ENCODE measurements at places on chromosomes 2 and 18. TPM values are rescaled to one million over a fixed set of nuclear protein-coding genes. Genes with fewer than 3 reads are reported as not detected.

The UGT1A5 gene
- total RNA-seq: not detected

The OTOF gene
- total RNA-seq: 1.6 TPM

The AKAIN1 gene
- total RNA-seq: not detected

The FOXD4L1 gene
- total RNA-seq: 0.68 TPM

The ARHGEF4 gene
- total RNA-seq: not detected

The IGFBP5 gene
- total RNA-seq: 54.7 TPM

The GPR17 gene
- total RNA-seq: 0.23 TPM

- H3K27ac ChIP-seq: peak overlapping the region; percentile 63
- H3K4me3 ChIP-seq: no peak overlapping the region
- H3K36me3 ChIP-seq: no peaks in the 10 kb centered on the region
- no peak for DNase-seq
These were observed 34.9 kb downstream of the GPD2 start for GRCh38 chr2:156470975-156471583.

- H3K36me3 ChIP-seq: no peaks in the 10 kb centered on the region
- peak overlapping the region; percentile 67 for H3K27ac ChIP-seq
- no peaks in the 10 kb centered on the region for H3K27me3 ChIP-seq
- DNase-seq: no peak
- H3K4me3 ChIP-seq: no peak overlapping the region
These were observed 61.1 kb upstream of the ACYP2 start for GRCh38 chr2:54054271-54054670.

DNA sequence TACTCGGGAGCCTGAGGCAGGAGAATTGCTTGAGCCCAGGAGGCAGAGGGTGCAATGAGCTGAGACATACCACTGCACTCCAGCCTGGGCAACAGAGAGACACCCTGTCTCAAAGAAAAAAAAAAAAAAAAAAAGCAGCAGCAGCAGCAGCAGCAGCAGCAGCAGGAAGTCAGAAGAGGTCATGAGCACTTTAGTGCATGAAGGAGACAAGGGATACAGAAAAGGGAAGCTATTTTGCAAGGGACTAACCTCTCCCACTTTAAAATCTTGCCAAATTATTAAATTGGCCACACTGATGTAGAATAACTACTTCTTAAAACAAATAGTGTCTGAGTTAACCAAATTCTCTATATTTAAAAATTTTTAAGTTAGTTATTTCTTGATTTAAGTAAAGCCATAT is 113.4 kb upstream of the PDE1A start:
- H3K4me1 ChIP-seq: no peaks in the 10 kb centered on the region
- no peaks in the 10 kb centered on the region for H3K27me3 ChIP-seq
- no peak for DNase-seq
- no peaks in the 10 kb centered on the region for H3K36me3 ChIP-seq

DNA sequence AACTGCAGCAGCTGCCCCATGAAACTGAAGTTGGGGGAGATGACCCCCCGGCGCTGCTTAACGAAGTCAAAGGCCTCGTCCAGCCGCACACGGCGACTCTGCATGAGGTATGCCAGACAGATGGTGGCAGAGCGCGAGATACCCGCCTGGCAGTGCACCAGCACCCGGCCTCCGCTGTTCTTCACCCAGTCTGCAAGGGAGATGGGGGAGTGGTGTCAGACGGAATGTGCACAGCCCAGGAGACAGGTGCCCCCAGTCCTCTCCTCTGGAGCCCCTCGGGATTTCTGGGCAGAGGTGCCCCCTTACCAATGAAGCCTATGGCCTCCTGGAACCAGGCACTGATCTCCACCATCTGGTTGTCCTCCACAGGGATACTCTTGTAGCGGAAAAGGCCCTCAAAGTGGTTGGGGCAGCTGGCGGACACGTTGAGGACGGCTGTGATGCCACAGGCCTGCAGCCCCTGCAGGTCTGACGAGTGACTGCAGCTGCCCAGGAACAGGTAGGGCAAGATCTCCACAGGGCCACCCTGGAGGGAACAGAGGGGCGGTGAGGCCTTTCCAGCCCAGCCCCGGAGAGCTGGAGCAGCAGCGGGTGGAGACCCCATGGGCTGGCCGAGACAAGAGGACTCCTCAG is 1.3 kb downstream of the DUSP2 start:
- H3K27ac ChIP-seq: peak overlapping the region; percentile 95
- peaks cover 33% of the 10 kb centered on the region for H3K36me3 ChIP-seq
- no peaks in the 10 kb centered on the region for H3K27me3 ChIP-seq

DNA sequence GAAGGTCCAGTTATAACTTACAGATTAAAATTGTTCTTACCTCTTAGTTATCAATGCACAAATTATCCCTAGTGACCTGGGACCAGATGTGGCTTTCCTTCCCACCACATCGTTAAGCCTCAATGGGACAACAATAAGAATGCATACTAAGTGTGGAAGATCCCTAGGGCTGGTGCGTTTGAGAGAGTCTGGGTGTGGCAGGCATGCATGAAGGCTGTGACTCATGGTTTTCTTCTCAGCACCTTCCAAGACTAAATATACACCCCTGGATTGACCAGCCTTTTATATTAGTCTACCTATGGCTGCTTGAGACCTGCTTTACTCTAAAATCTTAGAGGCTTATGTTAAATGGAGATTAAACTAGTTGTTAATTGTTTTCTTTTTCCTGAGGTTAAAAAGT is 261.7 kb upstream of the SLC14A2 start:
- H3K36me3 ChIP-seq: no peaks in the 10 kb centered on the region
- no peak overlapping the region for H3K27ac ChIP-seq
- DNase-seq: no peak
- no peaks in the 10 kb centered on the region for H3K27me3 ChIP-seq
- no peak overlapping the region for H3K4me3 ChIP-seq

GRCh38 chr2:224257156-224257555 is 144.8 kb downstream of the FAM124B start:
- H3K27me3 ChIP-seq: no peaks in the 10 kb centered on the region
- H3K4me1 ChIP-seq: peaks cover 3% of the 10 kb centered on the region
- H3K36me3 ChIP-seq: no peaks in the 10 kb centered on the region
- H3K27ac ChIP-seq: no peak overlapping the region
- no peak overlapping the region for H3K4me3 ChIP-seq

DNA sequence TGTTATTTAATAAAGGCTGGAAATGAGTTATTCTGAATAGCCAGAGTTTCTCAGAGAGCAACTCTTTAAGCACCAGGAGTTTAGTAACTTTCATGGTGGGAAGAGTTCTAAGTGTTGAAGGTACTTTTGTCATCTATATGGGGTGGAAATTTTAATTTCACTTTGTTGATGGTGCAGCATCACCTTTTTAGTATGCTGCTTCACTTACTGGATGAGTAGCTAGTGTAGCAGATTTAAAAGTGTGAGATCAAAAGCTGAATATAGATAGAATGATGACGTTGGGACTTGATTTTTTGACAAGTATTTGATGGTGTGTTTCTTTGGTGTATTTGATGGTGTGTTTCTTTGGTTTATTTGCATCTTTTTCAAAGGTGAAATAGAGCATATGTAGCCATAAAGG is 47.3 kb downstream of the MAP4K4 start:
- no peak overlapping the region for H3K4me3 ChIP-seq
- no peak for DNase-seq
- no peak overlapping the region for H3K27ac ChIP-seq
- H3K27me3 ChIP-seq: no peaks in the 10 kb centered on the region

GRCh38 chr2:1610096-1610485 is 134.2 kb downstream of the PXDN start:
- no peak overlapping the region for H3K27ac ChIP-seq
- no peak for DNase-seq
- no peaks in the 10 kb centered on the region for H3K36me3 ChIP-seq
- no peak overlapping the region for H3K4me3 ChIP-seq
- H3K4me1 ChIP-seq: peaks cover 15% of the 10 kb centered on the region
- H3K27me3 ChIP-seq: peaks cover 1% of the 10 kb centered on the region

DNA sequence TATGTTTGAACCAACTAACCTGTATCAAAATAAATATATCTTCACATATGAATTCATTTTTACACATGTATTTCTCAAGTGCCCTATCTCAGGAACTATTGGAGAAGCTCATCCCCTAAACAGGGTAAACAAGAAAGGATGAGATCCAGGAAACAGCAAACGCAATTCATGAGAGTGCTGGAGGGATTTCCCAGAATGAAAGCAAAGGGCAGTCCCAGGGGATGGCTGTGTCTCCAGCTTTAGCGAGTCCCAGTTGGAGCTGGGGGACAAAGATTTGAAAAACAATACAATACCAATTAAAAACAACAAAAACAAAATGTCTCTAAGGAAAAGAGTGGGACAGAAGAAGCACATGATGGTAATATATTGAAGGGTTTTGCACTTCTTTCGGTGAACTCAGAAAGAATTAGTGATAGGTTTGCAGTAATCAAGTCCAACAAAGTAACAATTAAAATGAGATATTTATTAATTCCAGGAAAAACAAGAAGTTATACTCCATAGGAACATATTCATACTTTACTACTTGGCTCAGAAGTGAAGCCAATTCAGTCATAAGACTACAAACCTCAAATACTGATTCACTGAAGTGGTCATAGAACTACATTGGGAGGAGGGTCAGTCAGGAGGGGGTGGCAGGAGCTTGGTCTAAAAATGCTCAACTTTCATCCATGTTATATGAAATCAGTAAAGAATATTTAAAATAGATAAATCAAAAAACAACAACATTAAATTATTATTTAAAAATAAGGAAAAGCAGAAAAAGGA is 73.1 kb upstream of the PDE1A start:
- DNase-seq: no peak
- no peaks in the 10 kb centered on the region for H3K27me3 ChIP-seq
- no peaks in the 10 kb centered on the region for H3K36me3 ChIP-seq
- no peak overlapping the region for H3K4me3 ChIP-seq
- H3K27ac ChIP-seq: no peak overlapping the region

GRCh38 chr2:225040856-225041206 is 1.4 kb downstream of the DOCK10 start:
- peak; percentile 75 for DNase-seq
- H3K36me3 ChIP-seq: no peaks in the 10 kb centered on the region
- peak overlapping the region; percentile 89 for H3K27ac ChIP-seq
- peak overlapping the region; percentile 91 for H3K4me3 ChIP-seq

DNA sequence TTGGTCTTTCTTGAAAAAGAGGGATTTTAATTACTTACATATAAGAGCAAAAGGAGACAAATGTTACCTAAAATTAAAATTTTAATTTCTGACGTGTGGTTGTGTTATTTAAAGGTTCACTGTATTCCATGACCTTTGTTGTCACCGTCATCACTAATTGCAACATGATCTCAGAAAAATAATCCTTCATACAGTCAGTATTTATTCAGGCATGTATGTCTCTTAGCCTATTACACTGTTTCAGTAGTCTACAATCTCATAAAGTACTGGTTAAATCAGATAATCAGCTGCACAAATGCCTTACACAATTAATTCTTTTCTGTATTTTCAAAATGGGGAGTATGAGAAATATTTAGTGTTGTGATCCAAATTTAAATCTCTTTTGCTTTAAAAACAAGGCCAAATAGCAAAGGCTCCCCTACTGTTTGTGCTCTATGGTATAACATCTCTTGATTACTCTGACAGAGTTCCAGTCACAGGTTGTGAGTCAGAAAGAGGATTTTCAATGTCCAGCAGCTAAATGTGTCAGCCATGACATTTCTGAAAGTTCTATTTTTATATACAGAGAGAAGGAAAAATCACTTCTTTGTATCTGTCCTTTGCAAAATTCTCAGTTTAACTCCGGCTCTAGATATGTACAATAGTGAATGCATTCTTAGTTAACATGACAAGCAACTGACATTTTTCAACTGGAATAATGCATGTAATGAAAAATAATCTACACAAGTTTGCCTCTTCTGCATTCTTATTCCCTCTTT is 184.0 kb downstream of the FIGN start:
- H3K27ac ChIP-seq: no peak overlapping the region
- no peak for DNase-seq
- no peaks in the 10 kb centered on the region for H3K36me3 ChIP-seq
- no peaks in the 10 kb centered on the region for H3K27me3 ChIP-seq

DNA sequence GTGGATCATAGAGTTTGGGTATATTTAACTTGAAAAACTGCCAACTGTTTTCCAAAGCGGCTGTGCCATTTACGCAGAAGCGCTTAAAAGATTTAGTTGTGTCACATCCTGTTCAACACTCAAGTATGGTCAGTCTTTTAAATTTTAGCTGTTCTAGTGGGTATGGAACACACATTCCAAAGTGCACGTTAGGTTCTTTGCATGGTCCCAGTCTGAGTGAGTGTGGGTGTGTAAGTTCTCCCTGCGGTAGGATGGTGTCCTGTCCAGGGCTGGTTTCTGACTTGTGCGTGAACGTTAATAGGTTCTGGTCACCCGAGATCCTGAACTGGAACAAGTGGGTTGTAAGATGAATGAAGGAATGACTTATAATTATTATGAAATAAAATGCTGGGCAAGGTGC is 28.4 kb upstream of the IL36G start:
- DNase-seq: no peak
- no peaks in the 10 kb centered on the region for H3K4me1 ChIP-seq
- no peak overlapping the region for H3K27ac ChIP-seq
- H3K36me3 ChIP-seq: no peaks in the 10 kb centered on the region
- no peak overlapping the region for H3K4me3 ChIP-seq

DNA sequence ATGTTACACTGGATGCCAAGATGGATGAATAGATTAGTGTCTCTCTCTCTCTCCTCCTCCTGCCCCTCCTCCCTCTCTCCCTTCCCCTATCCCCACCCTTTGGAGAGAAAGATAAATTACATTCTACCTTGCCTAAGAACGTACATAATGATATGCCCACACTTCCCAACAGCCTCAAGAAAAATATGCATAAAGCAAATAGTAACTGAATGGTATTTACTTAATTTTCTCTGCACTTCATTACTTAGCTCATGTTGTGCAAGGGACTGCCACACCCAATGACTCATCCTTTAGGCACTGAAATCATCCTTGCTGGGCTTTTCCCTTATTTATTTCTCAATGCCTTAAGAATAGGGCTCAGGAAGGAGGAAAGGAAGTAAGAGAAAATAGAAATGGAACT is 137.3 kb upstream of the PID1 start:
- H3K27me3 ChIP-seq: no peaks in the 10 kb centered on the region
- H3K27ac ChIP-seq: no peak overlapping the region
- no peaks in the 10 kb centered on the region for H3K36me3 ChIP-seq
- no peak for DNase-seq
- H3K4me1 ChIP-seq: peaks cover 8% of the 10 kb centered on the region

- peak; percentile 87 for DNase-seq
- H3K4me1 ChIP-seq: peaks cover 24% of the 10 kb centered on the region
- peak within 1 kb of the TSS; percentile 85 for H3K4me3 ChIP-seq
- H3K27ac ChIP-seq: no peak within 1 kb of the TSS
- no peaks in the 10 kb centered on the region for H3K36me3 ChIP-seq
- H3K27me3 ChIP-seq: peaks cover 23% of the 10 kb centered on the region
These were observed at the start of gene KCNG3 for GRCh38 chr2:42493468-42494354. KCNG3 (minus strand) TSS chr2:42493982; CDS start chr2:42493501, 481 bp downstream.

GRCh38 chr2:7773362-7774360 is 856.4 kb downstream of the RNF144A start:
- no peaks in the 10 kb centered on the region for H3K27me3 ChIP-seq
- H3K27ac ChIP-seq: no peak overlapping the region
- H3K4me1 ChIP-seq: peaks cover 13% of the 10 kb centered on the region
- H3K36me3 ChIP-seq: no peaks in the 10 kb centered on the region

GRCh38 chr2:7609974-7610373 is 692.8 kb downstream of the RNF144A start:
- H3K27me3 ChIP-seq: no peaks in the 10 kb centered on the region
- no peak overlapping the region for H3K27ac ChIP-seq
- no peak overlapping the region for H3K4me3 ChIP-seq
- DNase-seq: no peak

All from spleen (tissue), 13 donors.